Stimulated activated CD8-positive, alpha-beta memory T cell treated with anti-CD3 and anti-CD28 coated beads, Interleukin-15, amount 100 ng/mL, for 24 hours (primary cell): ENCODE measurements at places on chromosomes 4 and X.

GRCh38 chr4:25215511-25215910 is 18.3 kb upstream of the PI4K2B start:
- DNase-seq, result no peak

- no peak for DNase-seq
Observed at GRCh38 chr4:184382189-184382846, 92.0 kb downstream of the IRF2 start.

GRCh38 chr4:6884341-6884870 is 25.2 kb upstream of the TBC1D14 start:
- DNase-seq, result no peak

GRCh38 chr4:89855236-89855635 is 18.3 kb upstream of the SNCA start:
- DNase-seq, result no peak

- no peak for DNase-seq
Observed at GRCh38 chr4:56477192-56477702, 9.8 kb downstream of the SRP72 start.

- no peak for DNase-seq
Observed at GRCh38 chrX:55450259-55450658, 1.7 kb upstream of the MAGEH1 start.

DNA sequence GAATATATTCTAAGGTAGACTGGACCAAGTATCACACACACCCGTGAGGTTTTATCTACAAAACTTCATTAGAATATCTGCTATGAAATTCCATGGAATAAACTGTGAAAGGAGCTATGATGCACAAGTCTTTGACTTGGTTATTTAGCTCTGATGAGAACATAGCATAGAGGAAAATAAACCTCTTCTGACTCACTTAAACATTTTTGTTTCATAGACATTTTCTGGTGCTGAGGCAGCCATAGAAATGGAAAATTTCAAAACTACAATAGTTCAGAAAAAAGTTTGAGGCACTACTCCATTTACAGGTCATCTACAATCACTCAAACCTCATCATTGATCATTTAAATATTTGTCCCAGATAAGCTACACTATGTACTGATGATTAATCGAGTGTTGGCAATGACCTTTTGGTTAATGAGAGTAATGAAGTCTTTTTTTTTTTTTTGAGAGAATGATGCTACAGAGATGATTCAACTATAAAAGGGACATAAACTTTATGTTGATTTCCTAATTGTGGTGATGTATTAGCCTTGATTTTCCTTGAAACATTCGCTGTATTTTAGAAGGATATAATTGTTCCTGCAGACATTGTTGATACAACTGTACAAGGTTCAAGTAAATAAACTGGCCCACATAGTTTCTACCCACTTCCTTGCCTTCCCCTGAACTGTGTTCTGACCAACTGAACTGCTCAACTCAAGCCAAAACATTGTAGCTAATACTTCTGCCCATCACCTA is 77.5 kb downstream of the AREG start:
- no peak for DNase-seq

DNA sequence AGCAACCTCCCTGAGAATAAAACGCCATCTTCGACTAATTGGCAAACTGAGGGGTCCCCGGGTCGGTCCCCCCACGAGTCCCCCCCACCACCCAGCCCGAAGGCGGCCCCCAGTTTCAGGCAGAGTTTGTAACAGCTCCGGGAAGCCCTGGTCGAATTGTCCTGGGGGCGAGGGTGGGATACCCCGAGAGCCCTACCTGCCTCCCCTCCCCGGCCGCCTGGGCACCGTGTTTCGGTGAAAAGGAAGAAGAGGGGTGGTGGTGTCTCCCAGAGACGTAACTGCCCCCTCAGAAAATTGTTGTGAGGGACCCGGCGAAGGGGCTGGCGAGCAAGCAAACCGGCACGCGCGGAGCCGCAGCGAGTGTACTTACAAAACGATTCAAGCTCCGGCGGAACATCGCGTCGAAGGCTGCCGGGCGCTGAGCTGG is 1.2 kb downstream of the ATP11C start:
- peak; percentile 2 for DNase-seq

DNA sequence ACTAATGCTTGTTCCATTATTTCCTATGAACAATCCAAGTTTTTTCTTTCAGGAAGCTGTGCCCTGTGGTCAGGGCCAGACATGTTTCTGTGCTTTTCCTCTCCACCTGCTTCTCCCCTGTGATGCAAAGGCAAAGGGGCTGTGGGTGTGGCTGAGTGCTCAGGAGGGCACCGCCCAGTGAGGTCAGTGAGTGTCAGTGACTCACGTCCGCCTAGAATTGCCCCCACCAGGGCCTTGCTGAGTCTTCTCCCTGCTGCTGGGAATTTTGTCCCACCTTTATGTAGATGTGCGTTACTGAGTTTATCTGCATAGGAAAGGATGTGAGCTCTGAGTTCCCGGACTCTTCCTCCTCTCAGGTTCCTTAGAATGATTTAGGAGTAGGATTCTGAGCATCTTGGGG is 283.2 kb downstream of the DCHS2 start:
- DNase-seq, result no peak

DNA sequence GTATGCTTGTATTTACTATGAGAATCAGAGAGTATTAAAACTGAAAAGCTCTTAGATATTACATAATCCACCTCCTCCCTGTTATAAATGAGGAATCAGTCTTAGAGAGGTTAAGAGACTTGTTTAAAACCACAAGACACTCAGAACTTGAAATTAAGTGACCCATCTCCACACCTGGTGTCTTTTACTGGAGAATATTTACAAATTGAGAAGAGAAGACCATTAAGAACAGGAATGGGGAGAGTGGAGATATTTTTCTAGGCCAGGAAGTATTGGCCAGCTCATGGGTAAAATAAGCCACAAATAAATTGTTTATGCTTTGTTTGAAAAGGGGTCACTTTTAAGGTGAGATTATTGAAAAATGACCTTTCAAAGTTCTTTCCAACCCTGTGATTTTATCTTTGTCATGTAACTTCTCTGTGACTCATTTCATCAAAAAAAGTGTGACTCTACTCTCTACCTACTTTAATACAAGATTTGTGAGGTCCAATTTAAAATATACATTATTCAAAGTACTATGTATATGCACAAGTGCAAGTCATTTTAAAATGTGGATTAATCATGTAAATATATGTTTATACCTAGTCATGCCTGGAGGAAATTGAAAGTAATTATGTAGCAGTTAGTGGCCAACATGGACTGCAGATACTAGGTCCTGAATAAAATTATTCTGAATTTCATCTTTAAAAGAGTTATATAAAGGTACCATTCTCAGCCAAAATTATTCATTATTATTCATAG is 15.9 kb upstream of the COX7B2 start:
- no peak for DNase-seq

- no peak for DNase-seq
Observed at GRCh38 chr4:83012200-83012686, 1.6 kb upstream of the LIN54 start.

- DNase-seq, result no peak
Observed at GRCh38 chrX:48833542-48834138, 1.8 kb downstream of the PCSK1N start.

- DNase-seq, result no peak
Observed at GRCh38 chr4:177964061-177964460, 521.8 kb upstream of the AGA start.

DNA sequence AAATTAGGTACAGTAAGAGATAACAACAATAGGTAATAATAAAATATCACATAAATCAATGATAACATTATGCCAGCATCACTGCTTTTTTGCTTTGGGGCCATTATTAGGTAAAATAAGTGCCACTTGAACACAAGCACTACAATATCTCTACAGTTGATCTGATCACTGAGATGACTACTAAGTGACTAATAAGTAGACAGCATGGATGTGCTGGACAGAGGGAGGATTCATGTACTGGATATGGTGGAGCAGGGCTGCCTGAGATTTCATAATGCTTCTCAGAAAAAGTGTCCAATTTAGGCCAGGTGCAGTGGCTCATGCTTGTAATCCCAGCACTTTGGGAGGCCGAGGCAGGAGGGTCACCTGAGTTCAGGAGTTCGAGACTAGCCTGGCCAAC is 137.8 kb upstream of the IL1RAPL2 start:
- DNase-seq, result no peak

DNA sequence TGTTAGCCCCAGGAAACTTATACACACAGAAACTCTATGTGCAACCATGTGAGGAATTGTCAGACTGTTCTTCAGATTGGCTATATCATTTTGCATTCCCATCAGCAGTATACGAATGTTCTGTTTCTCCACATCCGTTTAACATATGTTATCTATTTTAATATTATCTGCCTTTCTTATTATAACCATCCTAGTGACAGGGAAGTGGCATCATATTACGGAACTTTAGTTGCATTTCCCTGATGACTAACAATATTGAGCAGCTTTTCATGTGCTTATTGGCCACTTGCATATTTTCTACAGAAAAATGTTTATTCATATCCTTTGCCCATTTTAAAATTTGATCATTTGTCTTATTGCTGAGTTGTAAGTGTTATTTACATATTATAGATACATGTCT is 36.5 kb upstream of the IL15 start:
- DNase-seq, result no peak

DNA sequence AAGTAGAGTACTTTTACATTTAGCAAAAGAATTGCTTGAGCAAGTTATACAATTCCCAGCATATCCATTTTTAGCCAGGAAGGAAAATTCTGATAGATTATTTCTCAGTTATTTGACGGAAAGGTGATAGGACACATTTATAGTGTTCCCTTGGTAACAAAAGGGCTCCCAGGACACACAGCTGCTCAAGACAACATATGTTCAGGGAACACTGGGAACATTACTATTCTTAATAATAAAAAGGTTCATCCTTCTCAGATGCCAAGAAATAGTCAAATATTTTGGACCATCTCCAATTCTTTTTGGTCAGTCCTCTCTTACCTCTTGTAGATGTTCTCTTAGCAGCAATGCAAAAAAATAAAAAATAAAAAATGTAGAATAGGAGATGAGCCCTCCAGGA is 66.8 kb upstream of the SMAD1 start:
- DNase-seq, result no peak

DNA sequence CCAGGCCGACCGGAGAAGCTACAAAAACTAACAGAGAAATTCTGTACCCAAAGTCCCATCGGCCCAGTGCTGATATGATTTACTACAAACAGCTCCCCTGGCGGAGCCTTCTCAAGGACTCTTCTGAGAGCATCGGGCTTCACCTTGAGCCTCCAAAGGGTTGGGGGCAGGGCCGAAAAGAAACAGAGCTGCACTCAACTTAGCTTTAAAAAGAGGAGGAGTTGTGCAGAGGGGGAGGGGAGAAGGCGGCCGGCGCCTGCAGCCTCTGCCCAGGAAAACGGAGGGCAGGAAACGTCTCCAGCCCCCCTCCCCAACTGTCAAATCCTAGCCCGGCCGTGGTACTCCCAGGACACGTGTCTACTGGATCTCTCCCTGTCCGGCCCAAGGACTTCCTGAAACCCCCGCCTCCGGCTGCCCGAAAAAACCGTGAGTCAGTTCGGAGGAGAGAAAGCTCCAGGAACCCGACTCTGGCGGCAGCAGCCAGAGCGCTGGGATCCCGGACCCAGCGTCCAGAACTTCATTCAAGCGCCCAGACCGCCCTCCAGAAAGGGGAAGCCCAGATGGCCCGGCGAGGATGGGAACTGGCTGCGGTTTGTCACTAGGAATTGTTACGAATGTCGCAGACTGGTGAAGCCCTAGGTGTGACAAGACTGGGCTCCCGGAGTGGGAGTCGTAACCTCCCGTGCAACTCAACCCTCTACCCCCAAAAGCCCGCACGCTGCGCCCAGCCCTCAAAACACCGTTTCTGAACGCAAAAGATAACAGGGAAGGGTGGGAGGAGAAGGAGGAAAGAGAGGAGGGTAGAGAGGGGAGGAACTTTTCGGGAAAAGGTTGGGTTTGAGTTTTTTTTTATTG is 973 bp downstream of the ADAMTS3 start:
- DNase-seq, result no peak

DNA sequence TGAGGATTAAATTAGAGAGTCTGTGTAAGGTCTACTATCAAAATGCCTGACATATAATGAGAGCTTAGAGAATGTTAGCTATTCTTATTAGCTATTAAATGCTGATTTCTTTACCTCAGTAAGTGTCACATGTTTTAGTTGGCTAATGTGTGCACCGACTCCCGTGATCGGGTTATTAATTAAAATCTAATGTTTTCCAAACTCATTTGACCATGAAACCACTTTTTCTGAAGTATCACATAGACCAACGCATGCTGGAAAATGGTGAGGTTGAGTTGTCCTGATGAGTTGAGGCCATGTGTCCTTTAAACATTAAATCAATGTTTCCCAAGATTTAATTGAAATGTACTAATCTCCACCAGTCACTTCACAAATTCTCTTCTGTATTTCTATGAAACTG is 84.8 kb upstream of the C1QTNF7 start:
- DNase-seq, result no peak

GRCh38 chr4:127623797-127624083 is 9.0 kb upstream of the INTU start:
- no peak for DNase-seq

DNA sequence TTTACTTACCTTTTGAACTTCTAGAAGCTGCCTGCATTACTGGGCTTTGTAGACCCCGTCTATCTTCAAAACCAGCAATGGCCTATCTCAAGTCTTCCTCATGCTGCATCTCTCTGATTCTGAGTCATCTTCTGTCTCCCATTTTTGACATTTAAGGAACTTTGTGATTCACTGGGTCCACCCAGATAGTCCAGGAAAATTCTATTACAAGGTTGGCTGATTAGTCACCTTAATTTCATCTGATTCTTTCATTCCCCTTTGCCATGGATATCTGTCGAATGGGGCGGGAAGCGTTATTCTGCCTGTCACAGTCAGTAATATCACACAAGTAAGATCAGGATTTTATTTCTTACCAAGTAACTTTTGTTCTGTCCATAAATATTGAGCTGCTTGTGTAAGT is 618.0 kb downstream of the CCSER1 start:
- no peak for DNase-seq

DNA sequence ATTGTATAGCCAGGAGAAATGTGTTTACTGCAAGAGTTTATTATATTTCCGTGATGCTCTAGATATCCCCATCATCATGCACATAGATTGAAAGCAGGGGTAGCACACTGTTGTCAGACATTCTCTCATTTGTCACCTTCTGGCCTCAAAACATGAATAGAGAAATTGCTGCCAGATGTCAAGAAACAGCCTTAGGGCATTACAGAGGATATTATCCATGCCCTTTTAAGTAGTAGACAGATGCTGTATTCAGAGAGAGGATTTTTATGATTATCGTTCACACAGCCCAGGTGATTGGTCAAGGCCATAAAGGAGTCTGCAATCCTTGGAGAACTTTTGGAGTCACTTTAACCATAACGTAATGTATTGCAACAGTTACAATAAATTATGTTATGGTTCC is 1961.5 kb upstream of the TENM3 start:
- DNase-seq, result no peak

- no peak for DNase-seq
Observed at GRCh38 chr4:118173956-118174725, 139.9 kb downstream of the NDST3 start.

- DNase-seq, result no peak
Observed at GRCh38 chr4:44845993-44846392, 119.6 kb upstream of the GNPDA2 start.

- DNase-seq, result peak; percentile 52
Observed at GRCh38 chr4:155376387-155377268, at the start of gene MAP9. TSS of gene MAP9 (minus strand) at chr4:155376965. CDS start at chr4:155375850, 1,115 bp downstream.
